ENCODE measurements at places on chromosomes 7 and 10. TPM values are rescaled to one million over a fixed set of nuclear protein-coding genes. Genes with fewer than 3 reads are reported as not detected.

DNA sequence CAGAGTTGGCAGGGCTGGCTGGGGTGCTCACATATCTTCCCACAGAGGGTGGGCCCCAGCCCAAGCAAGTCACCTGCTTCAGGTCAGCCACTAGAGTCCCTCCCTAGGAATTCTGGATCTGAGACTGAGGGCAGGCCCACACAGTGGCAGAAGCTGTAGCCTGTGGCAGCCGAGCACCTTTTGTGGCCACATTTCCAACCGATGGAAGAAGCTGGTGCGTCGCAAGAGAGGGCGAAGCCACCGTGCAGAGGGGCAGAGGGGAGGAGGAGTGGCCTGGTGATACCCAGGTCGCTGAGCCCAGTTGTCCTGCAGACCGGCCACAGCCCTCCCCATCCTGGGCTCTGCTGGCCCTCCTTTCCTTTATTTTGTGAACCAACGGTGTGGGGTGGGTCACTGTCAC is 5.3 kb downstream of the POLM start:
- no peak for DNase-seq

GRCh38 chr10:48284002-48284546 is 9.6 kb upstream of the FRMPD2 start:
- no peak for DNase-seq

- no peak for DNase-seq
Measured at GRCh38 chr7:98334081-98334480, 52.6 kb downstream of the BRI3 start.

DNA sequence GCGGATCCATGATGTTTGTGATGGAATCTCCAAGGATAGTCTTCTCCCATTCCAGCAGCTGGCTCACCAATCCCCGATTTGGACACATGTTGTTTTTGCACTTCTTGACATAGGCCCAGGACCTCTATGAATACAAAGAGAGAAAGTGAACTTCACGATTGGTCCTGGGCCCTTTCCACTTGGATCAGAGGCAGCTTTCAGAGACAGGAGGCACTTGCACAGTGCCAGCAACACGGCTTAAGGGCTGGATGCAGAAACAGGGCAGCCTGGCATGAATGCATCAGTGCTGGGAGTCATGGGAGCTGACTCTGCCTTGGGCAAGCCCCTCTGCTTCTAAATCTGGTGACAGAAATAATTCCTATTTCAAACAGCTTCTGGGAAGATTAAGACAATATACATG is 2.1 kb upstream of the TMEM120A start:
- DNase-seq = no peak

- no peak for DNase-seq
Measured at GRCh38 chr7:32507414-32507813, 12.1 kb downstream of the AVL9 start.

GRCh38 chr7:113199841-113200240 is 81.5 kb upstream of the SMIM30 start:
- no peak for DNase-seq

- no peak for DNase-seq
Measured at GRCh38 chr7:134022286-134022911, 104.7 kb upstream of the LRGUK start.

DNA sequence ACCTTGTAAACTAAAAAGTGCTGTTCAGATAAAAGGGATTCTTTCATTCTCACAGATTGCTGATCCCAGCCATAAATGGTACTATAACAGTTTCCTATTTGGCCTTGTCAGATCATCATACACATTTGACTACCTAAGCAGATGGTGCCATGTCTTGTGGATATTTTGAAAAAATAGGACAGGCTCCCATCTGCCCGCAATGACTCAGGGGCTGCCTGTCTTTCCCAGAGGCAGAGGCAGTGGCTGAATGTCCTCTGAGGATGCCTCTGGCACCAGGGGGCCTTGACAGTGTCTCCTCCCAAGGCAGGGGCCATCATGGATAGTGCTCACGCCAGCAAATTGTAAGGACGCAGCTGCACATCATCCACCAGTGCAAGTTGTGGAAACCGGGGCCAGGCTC is 323.0 kb upstream of the PODXL start:
- DNase-seq = no peak

- DNase-seq = peak; percentile 77
Measured at GRCh38 chr7:158963771-158964241, 107.4 kb downstream of the DYNC2I1 start.

DNA sequence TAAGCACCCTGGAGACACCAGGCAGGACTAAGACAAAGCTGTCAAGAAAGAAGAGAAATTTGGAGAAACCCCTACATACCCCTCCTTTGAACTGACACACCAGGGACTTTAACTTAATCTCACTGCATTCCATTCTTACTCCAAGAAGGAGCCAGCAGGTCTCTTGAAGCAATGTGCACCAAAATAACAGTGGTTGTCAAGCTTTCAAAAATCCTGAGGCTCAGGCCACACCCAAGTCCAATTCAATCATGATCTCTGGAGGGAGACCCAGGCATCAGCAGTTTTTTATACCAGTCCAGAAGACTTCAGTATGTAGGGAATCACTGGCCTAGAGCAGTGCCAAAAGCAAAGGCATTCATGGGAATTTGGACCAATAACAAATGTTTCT is 6.8 kb downstream of the SLC25A13 start:
- no peak for DNase-seq

DNA sequence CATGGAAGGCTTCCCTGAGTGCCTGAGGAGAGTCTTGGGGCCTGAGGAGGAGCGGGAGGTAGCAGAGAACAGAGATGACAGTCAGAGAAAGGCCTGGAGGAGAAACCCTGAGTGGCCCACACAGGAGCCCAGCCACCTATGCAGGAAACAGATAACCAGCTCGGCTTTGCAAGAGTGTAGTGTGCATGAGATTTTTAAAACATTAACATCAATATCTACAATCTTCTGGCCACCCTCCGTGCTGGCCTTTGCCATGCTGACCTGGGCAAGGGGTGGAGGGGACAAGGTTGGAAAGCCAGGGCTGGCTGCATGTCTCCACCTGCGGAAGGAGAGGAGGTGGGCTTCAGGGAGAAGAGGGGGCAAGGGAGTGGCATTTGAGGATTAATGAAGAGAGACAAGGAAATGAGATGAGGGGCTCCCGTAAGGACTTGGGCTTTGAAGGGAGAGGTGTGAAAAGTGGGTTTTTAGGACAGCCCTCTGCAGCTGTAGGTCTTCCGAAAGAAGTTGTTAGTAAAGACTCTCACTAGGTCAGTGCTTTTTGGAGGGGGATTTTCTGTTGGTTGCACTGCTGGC is 59.3 kb upstream of the SDK1 start:
- DNase-seq = no peak

- no peak for DNase-seq
Measured at GRCh38 chr10:102880256-102880655, 11.0 kb downstream of the AS3MT start.

DNA sequence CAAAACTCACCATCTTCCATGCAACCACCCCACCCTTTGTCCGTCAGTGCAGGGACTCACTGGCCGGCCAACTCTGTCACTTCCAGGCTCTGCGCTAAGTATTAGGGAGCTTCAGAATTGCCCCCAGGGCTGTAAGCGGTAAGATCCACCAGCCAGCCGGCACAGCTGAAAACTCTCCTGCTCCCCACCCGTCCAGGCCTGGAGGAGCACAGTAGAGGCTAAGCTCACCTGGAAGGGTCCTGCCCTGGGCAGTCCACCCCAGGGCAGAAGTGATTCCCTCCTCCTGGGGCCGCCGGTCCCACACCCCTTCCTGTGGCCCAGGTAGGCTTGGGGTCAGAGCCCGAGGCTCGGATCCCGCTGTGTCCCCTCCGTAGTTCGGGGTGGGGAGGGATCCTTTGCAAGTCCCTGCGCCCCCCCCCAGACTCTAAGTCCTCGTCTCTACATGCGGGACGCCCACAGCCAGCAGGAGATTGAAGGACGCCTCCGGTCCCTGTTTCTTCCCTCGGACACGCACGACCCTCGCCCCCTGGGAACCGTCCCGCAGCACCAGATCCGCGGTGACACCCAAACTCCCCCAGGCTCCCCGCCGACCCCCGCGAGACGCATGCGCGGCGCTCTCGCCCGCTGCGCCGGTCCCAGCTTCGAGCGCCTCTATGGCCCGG is 138.9 kb downstream of the ARHGAP22 start:
- DNase-seq = no peak

DNA sequence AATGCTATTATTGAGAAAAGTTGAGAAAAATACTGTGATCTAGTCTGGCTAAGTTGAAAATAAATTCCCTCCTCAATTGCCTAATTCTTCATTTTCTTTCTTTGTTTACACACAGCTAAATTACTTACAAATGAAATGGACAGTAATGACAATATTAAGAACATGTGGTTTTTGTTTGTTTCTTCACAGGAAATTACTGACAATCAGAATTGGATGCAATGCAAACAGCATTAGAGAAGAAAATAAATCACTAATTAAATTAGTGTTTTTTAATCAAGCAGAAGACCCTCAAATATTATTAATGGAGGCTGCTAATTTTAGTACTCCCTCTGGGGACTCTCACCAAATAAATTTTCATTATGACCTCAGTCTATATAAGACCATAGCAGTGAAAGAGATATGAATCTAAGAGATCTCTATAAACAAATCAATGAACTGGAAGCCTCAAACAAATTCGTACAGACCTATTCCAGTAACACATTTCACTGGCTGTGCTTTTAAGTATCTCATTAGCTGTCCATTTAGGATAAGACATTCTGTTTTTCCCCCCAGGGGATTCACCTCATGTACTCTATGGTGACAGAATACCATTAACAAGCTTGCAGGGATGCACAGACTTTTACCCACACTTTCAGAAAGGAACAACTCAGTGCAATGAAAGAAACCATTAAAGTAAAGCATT is 202.0 kb upstream of the DGKB start:
- no peak for DNase-seq

- no peak for DNase-seq
Measured at GRCh38 chr10:13496164-13496563, 32.6 kb downstream of the BEND7 start.

DNA sequence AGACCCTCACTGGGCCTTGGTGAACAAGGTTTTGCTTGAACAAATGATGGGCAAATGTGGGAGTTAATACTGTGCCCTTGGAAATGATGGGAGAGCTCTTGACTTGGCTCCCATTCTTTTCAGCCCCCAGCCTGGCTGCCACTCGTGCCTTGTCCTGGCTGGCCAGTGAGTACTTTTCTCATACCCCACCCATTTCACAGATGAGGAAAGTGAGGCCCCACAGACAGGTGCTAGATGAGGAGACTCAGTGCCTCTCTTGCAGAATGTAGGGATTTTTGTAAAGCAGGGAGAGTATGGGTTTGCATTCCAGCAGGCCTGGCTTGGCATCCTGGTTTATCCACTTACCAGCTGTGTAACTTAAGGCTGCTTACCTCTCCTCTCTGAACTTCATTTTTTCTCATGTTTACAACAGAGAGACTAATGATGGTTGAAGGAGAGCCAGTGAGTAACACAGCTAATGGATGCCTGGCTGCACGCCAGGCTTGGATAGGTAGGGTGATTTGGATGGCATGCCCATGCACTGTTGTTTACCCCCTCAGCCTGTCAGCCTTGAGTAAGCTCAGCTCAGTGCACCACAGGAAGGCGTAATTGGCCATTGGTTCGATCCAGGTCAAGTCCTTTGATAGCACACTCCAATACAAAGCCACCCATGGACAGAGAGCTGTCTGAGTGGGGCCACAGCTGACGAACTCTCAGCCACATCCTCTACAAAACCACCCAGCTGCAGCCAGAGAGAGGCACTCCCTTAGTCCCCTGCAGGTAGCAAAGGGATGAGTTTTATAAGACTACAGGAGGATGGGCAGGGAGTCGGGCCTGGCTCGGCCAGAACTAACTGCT is 436.8 kb downstream of the RPS24 start:
- no peak for DNase-seq

- no peak for DNase-seq
Measured at GRCh38 chr7:2929321-2930201, 85.5 kb upstream of the GNA12 start.

GRCh38 chr7:2635810-2636701 is 4.3 kb downstream of the TTYH3 start:
- peak; percentile 71 for DNase-seq

DNA sequence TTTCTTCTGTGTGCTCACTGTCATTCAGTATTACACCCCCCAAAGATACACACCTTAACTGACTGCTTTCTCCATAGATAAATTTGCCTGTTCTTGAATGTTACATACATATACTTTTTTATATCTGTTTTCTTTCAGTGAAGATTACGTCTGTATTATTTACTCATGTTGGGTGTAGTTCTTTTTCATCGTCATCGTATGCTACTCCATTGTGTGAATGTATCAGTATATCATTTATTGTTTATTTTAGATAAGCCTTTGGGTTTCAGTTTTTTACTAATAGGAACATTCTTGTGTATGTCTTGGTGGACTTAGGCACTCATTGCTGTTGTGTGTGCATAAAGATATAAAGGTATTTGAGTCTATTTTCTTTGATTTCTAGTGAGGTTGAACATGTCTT is 64.4 kb downstream of the SEPTIN7 start:
- no peak for DNase-seq

GRCh38 chr10:17386616-17387075 is 67.7 kb downstream of the ST8SIA6 start:
- DNase-seq = no peak

DNA sequence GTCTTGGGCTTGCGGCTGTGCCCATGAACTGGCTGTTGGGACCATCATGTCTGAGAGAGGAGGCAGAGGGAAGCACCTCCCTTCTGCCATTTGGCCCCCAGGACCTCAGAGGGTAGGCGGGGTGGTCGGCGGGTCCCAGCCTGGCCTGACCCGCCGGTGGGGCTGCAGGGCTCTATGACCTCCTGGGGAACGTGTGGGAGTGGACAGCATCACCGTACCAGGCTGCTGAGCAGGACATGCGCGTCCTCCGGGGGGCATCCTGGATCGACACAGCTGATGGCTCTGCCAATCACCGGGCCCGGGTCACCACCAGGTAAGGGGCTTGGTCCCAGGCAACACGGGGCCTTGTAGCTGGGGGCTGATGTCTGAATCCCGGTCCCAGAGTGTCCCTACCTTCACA is 14.1 kb downstream of the SUMF2 start:
- DNase-seq = peak; percentile 11

DNA sequence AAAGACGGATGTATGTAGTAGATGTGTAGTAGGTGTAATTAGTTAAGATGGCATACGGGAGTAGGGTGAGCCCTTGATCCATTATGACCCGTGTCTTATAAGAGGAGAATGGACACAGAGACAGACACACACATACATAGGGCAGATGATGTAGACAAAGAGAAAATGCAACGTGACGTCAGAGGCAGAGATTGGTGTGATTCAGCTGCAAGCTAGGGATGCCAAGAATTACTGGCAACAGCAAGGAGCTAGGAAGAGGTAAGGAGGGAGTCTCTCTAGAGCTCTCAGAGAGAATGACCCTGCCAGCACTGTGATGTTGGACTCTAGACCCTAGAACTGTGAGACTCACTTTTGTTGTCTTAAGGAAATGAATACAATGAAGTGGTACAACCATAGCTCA is 247.0 kb upstream of the HABP2 start:
- no peak for DNase-seq

RARRES2 gene
- 7,984 TPM for polyA plus RNA-seq

SLC26A3 gene
- 0.48 TPM for polyA plus RNA-seq

HGF gene
- 33.8 TPM for polyA plus RNA-seq

ACSM6 gene
- not detected for polyA plus RNA-seq

PSD gene
- polyA plus RNA-seq = 3.4 TPM

JCAD gene
- polyA plus RNA-seq = 17.1 TPM

STAG3 gene
- polyA plus RNA-seq = 2.1 TPM
